NCI-H1048 (cell line): ENCODE measurements at places on chromosomes 1 and 21.

- no peak for DNase-seq
Measured at GRCh38 chr1:42013881-42014470, 95.3 kb upstream of the HIVEP3 start.

GRCh38 chr1:94622757-94623156 lies 81.2 kb upstream of the F3 start:
- no peak for DNase-seq

DNA sequence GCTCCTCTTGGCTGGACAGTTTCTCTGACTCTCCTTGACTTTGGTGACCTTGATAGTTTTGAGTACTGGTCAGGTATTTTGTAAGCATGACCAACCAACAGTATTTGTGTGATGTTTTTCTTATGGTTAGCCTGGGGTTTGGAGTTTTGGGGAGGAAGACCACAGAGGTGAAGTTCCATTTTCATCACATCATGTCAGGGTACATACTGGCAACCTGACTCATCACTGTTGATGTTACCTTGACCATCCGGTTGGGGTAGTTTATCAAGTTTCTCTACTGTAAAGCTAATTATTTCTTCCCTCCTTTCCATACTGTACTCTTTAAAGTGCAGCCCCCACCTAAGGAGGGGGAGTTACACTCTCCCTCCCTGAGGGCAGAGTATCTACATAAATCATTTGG lies 13.4 kb downstream of the OSCP1 start:
- no peak for DNase-seq

- DNase-seq: no peak
Measured at GRCh38 chr1:174040387-174040786, 18.2 kb upstream of the RC3H1 start.

GRCh38 chr1:157773493-157774350 lies 3.2 kb downstream of the FCRL2 start:
- DNase-seq: no peak

GRCh38 chr1:204171751-204172178 lies 5.6 kb upstream of the REN start:
- DNase-seq: no peak

GRCh38 chr1:208513799-208514198 lies 269.6 kb upstream of the PLXNA2 start:
- no peak for DNase-seq

- DNase-seq: no peak
Measured at GRCh38 chr1:210330279-210330866, 1.7 kb downstream of the HHAT start.

GRCh38 chr1:53014791-53015507 lies 47.1 kb upstream of the PODN start:
- DNase-seq: peak; percentile 26

DNA sequence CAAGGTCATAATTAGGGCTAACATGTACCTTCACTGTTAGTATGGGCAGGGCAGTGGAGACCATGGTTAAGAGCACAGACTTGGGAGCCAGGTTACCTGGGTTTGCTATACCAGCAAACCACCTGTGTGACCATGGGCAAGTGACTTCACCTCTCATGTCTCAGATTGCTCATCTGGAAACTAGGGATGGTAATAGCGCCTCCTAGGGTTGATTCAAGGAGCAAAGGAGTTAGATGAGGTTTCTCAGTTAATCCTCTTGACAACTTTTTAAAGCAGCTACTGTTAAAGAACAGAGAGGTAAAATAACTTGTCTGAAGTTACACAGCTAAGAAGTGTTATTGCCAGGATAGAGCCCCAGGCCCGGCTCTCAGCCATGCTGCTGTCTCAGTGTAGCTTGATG lies 790 bp upstream of the MATN1 start:
- DNase-seq: no peak

- DNase-seq: no peak
Measured at GRCh38 chr1:40291293-40291692, 25.8 kb downstream of the COL9A2 start.

DNA sequence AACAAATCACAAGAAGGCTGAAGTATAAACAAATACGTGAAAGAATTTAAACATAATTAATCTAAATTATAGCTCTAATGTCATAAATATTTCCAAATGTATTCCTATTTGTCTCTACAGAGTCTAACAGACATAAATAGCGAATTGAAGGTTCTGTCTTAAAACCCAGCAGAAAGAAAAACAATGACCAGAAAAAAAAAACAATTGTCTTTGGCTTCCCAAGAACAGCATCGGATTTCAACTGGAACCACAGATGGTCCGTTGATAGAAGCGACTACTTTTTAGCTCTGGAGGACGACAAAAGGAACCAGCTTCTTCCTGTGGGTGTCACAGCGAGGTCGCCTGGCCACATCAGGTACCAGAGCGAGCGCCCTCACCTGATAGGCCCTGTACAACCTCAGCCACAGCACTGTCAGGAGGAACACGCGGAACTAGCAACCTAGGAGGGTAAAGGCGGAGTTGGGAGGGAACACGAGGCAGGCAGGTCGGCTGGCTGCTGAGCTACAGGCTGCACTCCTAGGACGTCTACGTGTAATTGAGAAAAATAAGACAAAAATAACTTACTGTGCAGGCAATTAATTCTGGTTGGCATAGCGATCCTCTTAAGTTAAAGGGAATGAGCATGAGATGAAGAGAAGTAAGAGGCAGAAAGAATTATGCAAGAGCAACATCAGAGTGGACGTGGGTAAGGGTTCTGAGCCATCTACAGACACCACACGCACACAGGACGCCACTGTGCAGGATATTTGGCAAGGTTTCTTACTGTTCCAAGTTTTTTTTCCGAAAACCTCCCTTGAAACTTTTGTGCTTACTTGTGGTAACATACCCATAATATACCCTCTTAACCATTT lies 16.7 kb upstream of the PRDM15 start:
- DNase-seq: no peak

DNA sequence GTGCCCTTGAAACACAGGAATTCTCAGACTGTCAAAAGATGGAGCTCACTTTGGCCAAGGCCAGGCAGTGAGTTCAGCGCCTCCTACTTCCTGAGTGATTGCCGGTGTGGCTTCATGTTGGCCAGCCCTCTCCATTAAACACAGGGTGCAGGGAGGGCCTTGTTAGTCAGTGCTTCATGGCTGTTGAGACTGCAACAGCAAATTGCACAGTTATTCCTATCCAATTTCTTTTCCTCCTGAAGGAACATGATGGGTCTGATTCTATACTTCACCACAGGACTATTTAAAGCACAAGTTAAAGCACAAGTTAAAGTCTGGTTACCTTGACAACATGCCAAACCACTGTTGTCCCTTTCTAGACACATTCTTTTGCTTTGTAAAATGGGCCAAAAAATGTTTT lies 156.6 kb downstream of the SIPA1L2 start:
- DNase-seq: no peak

GRCh38 chr1:227563324-227564201 lies at the start of gene ZNF678:
Gene ZNF678, plus strand, starts transcription at chr1:227563556. Its CDS starts 87,436 bp downstream, at chr1:227650992.
- peak; percentile 99 for DNase-seq

DNA sequence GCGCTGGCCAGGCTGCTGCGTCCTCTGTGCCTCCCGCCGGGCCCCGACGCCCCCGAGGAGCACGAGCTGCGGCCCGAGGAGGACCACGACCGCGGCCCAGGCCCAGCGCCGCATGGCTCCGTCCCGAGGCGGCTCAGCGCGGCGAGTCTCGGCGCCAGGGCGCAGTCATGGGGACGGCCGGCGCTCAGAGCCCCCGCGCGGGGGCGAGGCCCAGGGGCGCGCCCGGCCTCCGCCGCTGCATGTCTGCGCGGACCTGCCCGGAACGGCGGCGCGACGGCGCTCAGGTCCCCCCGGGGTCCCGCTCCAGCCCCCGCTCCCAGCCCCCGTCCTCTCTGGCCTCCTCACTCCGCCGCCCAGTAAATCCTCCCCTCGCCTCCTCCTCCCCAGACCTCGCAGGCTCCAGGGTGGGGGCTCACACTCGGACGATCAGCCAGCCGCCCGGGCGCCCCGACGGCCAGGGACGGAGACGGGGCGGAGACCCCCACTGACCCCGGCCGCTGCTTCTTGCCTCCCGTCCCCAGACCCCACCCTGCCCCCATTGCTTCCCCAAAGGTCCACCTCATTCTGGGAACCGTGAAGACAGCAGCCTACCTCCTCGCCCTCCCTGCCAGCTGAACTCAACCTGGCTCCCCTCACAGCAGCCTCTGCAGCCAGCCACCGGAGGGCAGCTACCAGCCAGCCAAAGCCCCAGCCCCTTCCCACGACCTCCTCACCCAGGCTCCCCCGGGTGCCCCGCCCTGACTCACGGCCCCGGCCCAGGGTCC lies at the start of gene C1QTNF12:
Gene C1QTNF12, minus strand, starts transcription at position 146 of the 764 bp plus-strand sequence. Its CDS starts 32 bp downstream, at position 114.
- no peak for DNase-seq

DNA sequence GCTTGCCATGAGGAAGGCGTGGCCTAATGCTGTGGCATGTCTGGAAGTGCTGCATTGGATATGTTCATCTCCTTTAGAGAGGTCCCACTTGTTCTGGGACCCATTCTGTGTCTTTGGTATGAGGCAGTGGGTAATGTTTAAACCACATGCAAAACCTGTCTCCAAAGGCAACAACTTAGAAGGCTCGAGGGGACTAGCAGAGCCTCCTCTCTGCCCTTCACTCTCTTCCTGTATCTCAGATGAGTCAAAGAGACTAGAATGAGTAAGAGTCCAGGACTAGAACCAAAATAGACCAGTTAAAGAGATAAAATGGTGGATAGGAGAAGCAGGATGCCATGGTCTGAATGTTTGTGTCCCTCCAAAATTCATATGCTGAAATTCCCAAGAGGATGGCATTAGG lies 220.8 kb upstream of the KIAA0040 start:
- no peak for DNase-seq

- no peak for DNase-seq
Measured at GRCh38 chr1:33273406-33273805, 17.1 kb downstream of the ZNF362 start.

- no peak for DNase-seq
Measured at GRCh38 chr1:153364156-153364555, 6.5 kb downstream of the S100A9 start.

- DNase-seq: no peak
Measured at GRCh38 chr21:34266351-34266750, 97.5 kb upstream of the KCNE2 start.

DNA sequence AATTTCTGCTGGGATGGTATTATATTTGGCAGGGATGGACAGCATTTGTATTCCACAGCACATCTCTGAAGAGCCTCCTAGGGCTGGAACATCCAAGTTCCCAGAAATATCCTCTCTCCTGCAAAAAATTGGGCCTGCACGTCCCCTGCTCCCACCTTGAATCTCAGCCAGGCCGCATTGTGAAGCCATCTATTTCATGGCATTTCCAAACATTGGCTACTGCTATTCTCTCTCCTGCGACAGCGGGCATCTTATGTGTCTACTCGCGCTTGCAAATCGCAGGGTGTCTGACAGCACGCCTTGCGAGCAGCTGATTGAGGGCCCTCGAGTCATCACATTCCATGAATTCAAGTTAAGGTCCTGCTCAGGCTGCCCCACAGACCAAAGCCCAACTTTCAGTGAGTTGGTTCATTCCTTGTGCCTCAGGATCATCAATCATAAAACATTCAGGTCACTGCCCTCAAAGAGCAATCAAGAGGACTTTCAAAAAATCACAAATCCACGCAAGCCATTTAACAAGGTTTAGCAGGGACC lies 15.8 kb downstream of the RGS8 start:
- no peak for DNase-seq

- no peak for DNase-seq
Measured at GRCh38 chr1:197467881-197468280, 199.8 kb downstream of the CRB1 start.

DNA sequence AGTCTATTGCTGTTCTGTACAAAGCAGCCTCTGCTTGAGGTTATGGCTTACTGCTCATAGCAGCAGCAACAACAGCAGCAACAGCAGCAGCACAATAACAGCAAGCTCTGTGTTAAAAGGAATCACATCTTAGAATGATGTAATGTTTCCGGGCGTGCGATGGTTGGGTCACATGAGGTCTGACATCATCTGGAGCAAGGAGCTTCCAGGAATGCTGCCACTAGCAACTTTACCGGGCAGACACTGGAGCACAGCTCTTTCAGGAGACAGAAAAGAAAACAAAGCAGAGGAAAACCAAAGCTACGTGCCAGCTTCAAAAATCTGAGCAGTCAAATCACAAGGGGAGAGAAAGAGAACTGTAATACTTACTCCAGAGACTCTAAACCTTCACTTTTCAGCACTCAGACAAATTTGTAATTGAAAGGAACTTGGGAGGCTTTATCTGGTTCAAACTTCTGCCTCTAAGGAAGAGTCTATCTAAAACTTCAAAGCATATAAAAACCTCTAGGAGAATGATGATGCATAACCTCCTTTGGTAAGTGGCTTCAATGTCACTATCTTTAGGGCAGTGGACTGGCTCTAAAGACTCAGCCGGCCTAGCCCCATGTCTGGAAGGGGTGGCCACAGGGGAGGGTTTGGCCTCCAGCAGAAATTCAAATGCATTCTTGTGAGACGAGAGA lies 28.3 kb upstream of the RAB3GAP2 start:
- DNase-seq: no peak

DNA sequence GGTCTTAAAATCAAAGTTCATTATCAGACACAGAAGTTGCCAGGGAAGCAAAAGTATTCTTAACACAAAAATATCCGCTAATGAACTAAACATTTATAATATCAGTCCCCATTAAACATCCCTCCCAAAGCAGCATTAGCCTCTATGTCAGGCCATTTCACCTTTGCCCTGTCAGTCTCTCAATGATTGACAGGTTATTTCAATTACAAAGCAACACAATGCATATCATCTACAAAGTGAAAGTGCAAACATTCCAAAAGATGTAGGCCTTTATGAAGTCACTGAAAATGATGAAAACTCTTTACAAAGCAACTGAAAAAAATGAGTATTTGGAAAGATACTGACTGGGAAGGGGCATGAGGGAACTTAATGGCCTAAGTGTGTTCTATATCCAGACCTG lies 14.1 kb downstream of the ENAH start:
- no peak for DNase-seq

DNA sequence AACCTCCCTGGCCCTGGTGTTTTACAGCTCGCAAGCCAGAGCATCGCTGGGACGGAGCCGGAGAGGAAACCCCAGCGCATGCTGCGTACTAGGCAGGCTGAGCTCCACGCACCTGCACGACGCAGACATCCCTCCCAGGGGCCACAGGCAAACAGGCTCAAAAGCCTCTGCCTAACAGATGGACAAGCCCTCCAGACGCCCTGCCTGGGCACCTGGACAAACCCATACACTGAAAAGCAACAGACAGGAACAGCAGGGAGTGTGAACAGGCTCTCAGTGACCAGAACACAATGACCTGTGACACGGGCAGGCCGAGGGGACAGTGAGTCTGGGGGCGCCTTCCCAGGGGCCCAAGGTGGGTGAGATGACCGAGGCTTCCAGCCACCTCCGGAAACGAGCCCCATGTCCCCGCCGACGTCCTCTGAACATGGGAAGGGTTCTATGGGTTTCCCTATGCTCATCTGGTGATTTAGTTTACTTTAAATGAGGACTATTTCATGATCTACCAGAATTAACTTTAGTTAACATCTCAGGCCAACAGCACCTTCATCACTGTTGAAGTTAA lies 40.3 kb downstream of the NPHP4 start:
- no peak for DNase-seq

GRCh38 chr1:18883636-18884418 lies 18.5 kb downstream of the ALDH4A1 start:
- DNase-seq: peak; percentile 1
